A673 (cell line): ENCODE measurements at places on chromosomes 7 and 10.

GRCh38 chr7:18407385-18407784 is 88.2 kb upstream of the HDAC9 start:
- DNase-seq, result no peak

GRCh38 chr10:69712342-69712741 is 82.3 kb downstream of the FAM241B start:
- DNase-seq, result no peak

DNA sequence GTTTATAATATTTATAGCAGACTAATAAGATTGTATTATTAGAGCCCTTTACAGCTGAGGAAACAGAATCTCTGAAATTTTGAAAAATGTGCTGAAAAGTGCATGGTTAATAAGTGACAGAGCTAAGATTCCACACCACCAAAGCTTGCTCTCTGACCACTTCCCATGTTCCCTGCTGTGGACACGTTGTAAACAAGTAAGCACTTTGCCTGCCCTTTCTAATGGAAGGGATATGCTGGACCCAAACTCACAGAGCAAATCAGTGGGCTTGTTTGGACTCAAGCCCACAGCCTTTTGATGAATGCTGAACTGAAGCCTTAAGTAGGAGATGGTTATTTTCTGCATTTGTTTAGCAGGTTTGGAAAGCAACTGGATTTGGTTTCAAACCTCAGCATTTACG is 214.0 kb upstream of the TMEM72 start:
- no peak for DNase-seq

DNA sequence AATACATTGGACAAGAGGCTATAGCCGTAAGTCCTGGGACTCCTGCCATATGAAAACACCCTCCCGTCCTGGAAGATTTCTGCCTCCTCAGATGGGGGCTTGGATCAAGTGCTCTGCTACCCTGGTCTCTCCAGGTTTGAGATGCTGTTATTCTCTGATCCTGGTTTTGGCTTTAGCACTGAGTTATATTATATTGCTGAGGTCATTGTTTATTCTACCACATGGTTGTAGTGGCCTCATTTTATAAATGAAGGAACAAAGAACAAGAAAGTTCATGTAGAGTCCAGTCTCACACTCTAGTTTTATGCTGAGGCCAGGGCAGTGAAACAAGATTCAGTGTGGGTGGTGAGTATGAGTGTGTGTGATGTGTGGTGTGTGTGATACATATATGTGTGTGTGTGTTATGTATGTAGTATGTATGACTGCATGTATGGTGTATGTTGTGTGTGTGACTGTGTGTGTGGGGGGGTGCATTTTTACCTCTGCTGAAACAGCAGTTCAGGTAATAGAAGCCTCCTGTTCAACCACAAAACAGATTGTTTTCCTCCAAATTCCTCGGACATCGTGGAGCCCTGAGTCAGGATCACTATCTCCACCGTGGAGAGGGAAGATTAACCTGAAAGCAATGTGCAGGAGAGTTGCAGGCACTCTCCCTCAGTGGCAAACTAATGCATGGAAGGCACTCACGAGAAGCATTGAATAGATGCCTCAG is 80.7 kb downstream of the C7orf25 start:
- no peak for DNase-seq

DNA sequence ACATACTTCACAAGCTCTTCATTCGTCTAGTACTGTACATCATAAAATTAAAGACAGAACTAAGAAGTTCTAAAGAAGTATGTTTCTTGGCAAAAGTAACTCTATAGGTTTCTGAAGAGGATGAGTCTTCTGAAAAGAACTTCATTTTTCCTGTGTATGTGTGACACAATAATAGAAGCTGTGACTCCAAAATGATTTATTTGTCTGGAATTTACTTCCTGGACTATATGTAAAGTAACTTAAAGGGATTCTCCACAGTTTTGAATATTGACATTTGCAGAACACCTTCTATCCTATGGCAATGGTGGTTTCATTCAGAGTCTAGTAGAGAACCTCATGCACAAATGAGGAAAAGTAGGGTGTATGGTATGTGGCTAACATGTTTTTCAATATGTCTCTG is 19.8 kb upstream of the CLDN12 start:
- no peak for DNase-seq

DNA sequence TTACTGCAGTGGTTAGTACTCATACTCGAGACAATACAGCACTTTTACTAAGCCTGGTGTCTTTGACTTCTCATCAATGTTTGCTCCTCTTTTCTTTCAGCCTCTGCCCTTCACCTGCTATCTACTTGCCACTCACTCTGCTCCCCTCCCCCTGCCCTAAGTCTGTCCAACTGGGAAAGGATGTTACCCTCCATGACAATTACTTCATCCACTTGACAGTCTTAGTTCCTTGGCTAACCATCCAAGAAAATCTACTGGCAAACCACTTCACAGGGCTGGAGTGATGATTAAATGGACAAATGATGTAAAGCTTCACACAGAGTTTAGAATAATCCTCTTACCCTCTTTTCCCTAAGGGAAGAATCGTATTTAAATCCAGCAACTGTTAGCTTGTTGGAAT is 8.2 kb upstream of the DLD start:
- no peak for DNase-seq

DNA sequence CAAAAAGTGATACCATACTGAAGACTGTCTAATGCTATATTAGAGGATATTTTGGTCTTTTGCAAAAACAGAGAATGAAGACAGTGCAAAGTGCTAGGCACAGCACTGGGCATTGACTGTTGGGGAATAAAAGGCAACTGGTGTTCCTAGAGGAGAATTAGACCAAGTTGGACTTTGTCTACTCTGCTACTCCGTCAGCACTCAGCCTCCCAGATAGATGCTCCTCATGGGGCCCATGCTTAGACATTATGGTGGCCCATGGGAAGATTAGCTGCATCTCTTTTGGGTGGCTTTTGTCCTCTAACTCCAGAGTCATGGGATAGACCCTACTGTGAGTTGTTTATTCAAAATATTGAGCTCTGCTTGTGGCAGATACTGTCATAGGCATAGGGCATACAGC is 113.5 kb downstream of the RBM20 start:
- DNase-seq, result no peak

GRCh38 chr10:127151981-127152699 is 44.3 kb downstream of the INSYN2A start:
- DNase-seq, result no peak

DNA sequence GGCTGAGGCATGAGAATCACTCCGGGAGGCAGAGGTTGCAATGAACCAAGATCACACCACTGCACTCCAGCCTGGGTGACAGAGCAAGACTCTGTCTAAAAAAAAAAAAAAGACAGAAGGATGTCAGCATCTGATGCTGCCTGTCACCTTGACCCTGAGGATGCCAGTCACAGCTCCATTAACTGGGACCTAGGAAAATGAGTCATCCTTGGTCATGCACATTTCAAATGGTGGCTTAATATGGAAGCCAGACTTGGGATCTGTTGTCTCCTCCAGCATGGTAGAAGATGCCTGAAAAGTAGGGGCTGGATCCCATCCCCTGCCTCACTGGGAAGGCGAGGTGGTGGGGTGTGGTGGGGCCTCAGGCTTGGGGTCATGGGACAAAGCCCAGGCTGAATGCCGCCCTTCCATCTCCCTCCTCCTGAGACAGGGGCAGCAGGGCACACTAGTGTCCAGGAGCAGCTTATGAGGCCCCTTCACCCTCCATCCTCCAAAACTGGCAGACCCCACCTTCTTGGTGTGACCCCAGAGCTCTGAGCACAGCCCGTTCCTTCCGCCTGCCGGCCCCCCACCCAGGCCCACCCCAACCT is 1.3 kb downstream of the NOS3 start:
- DNase-seq, result no peak

DNA sequence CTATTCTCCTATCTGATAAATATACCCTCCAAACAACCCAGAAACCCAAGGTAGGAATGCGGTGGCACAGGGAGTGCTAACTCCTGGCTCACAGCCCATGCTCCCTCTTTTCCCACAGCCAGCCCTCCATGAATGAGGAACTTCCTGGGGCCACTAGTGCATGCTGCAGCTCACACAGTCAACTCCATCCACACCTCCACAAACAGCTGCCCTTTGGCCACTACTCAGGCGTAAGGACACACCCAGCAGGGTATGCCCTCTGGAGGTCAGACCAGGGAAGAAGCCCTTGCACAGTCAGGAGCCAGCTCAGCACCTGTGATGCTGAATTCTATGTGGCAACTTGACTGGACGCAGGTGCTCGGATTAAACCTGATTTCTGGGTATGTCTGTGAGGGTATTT is 85.2 kb upstream of the PIK3CG start:
- DNase-seq, result no peak
